Activated CD8-positive, alpha-beta memory T cell treated with anti-CD3 and anti-CD28 coated beads, Interleukin-2, amount 50 U/mL, for 48 hours (primary cell): ENCODE measurements at places on chromosomes 4 and X.

DNA sequence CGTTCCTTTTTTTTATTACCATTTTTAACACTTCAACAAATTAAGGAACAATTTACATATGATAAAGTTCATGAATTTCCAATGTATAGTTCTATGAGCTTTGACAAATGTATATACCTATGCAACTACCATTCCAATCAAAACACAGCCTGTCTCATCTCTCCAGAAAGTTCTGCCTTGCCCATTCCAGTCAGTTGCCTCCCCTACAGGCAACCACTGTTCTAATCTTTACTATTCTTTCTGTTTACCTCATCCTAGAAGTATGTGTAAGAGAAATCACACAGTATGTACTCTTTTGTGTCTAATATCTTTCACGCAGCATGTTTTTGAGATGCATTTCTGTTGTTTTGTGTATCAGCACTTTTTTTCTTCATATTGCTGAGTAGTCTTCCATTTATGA, 224.9 kb downstream of the KIT start:
- DNase-seq = no peak

DNA sequence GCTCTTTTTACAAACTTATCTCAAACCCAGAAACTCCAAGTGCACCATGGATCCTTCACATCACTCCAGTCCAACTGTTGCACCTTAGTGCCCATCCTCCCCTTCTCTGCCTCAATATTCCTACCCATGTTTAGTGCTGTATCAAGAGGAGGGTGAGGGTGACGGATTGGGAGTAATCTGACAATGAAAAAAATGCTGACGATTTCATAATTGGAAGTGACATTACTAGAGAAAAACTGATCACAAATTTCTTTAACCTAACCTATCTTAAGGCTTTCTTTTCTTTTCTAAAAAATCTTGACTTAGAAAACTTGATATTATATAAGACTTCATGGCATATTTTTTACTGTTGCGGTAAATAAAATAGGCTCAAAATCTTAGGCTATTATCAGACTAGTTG, 1.5 kb upstream of the DCAF12L2 start:
- no peak for DNase-seq

GRCh38 chr4:122588453-122589238, 32.2 kb downstream of the IL21 start:
- no peak for DNase-seq

- no peak for DNase-seq
These were observed 18.4 kb upstream of the FNIP2 start for GRCh38 chr4:158750379-158750778.

DNA sequence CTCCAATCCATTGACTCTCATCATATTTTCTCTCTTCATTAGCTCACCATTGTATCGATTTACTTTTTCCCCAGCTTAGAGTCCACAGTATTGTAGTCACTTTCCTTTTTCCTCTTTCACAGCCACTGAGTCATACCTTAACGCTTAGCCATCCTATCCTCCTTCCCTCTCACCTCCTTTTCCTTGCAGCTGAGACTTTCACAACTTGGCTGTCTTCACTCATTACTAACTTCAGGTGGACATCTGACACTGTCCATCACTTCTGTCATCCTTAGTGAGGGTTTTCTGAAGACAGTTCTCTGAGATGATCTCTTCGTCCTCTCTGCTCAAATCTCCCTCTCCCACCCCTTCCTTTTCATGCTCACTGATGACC, 70.5 kb upstream of the ESX1 start:
- no peak for DNase-seq

- DNase-seq = no peak
These were observed 47.3 kb downstream of the PDE5A start for GRCh38 chr4:119581190-119581873.

DNA sequence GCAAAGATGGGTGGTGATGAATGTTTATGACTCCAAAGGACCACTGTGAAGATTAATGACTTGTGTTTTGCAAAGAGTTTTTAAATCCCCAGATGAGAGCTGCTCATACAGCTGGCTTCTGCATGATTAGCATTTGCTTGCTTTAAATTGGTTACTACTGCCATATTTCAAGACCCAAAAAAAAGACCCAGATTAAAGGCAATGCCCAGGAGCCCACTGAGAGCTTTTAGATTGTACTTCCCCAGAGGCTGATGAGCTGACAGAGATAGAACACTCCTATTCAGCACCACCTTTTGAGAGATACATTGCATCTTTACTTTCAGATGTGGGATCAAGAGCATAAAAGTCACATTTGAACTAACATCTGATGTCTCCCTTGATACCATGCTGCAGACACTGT, 142.0 kb downstream of the HNRNPD start:
- no peak for DNase-seq

GRCh38 chr4:99447079-99447478, 11.9 kb upstream of the ADH7 start:
- no peak for DNase-seq

DNA sequence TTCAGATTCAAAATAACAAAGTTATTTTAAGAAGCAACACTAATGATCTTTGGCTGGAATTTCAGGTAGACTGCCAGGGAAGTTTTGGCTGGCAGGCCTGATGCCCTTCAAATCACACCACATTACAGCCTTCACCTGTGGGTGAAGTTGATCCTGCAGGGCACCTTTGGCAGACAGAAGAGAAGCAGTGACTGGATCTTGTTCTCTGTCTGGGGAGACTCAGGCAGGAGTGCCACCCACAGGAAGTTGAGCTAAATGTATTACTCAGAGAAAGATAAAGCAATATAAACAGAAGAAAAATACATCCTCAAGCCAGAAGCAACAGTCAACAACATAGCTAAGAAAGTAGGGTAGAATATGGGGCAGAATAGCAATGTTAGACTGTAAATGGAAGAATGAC, 12.8 kb upstream of the CFAP299 start:
- no peak for DNase-seq

DNA sequence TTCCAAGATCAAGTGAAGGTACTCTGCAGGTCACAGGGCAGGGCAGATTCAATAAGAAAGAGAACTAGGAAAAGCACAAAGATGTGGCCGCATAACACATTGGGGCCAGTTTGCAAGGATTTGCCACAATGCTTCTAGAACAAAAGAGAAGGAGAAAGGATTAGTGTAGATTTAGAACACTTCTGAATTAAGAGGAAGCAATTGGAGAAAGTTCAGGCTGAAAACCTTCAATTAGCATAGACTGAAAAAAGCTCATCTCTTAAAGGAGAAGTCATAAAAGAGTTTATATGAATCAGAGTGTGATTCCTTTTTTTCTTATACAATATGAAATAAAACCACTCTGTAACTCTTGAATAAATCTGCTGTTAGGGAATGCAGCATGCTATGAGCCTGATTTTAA, 215.6 kb upstream of the FAT1 start:
- DNase-seq = no peak

DNA sequence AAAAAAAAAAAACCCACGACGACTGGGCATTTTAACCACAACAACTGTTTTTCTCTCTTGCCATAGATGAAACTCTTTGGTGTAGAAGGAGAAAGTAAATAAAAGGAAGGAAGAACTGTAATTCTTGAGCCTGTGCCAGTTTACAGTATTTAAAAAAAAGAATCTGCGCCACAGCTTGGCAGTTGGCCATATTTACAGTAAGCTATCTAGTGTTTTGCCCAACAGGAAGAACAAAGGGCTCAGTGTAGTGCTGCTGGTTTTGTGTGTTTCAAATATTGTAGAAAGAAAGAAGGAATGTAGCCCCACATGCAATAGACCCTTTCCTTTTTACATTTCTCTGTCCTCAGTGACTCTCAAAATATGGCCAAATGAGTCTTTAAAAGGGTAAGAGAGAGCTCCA, 66.1 kb downstream of the NR3C2 start:
- DNase-seq = no peak

- no peak for DNase-seq
These were observed 78.1 kb upstream of the ATP6AP2 start for GRCh38 chrX:40502688-40503087.

GRCh38 chrX:107769581-107770317, 5.8 kb downstream of the TSC22D3 start:
- DNase-seq = no peak

DNA sequence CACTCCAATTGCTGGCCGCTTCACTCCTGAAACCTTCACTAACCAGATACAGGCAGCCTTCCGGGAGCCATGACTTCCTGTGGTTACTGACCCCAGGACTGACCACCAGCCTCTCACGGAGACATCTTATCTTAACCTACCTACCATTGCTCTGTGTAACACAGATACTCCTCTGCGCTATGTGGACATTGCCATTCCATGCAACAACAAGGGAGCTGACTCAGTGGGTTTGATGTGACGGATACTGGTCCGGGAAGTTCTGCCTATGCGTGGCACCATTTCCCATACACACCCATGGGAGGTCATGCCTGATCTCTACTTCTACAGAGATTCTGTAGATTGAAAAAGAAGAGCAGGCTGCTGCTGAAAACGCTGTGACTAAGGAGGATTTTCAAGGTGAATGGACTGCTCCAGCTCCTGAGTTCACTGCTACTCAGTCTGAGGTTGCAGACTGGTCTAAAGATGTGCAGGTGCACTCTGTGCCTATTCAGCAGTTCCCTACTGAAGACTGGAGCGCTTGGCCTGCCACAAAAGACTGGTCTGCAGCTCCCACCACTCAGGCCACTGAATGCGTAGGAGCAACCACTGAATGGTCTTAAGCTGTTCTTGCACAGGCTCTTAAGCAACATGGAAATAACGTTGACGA, 35.8 kb upstream of the PRDM8 start:
- no peak for DNase-seq

- no peak for DNase-seq
These were observed 62.9 kb downstream of the FGF13 start for GRCh38 chrX:138648568-138648967.

- no peak for DNase-seq
These were observed 71.7 kb downstream of the DIPK2B start for GRCh38 chrX:45128896-45129454.

DNA sequence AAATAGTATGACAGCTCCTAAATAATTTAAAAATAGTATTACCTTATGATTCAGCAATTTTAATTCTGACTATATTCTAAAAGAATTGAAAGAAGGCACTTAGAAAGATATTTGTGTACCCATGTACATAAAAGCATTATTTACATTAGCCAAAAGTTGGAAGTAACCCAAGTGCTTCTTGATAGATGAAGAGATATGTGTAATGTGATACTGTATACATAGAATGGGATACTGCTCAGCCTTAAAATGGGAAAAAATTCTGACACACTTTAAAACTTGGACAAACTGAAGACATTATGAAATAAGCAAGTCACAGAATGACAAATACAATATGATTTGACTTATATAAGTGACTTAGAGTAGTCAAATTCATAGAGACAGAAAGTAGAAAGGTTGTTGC, 112.2 kb downstream of the IDS start:
- no peak for DNase-seq

DNA sequence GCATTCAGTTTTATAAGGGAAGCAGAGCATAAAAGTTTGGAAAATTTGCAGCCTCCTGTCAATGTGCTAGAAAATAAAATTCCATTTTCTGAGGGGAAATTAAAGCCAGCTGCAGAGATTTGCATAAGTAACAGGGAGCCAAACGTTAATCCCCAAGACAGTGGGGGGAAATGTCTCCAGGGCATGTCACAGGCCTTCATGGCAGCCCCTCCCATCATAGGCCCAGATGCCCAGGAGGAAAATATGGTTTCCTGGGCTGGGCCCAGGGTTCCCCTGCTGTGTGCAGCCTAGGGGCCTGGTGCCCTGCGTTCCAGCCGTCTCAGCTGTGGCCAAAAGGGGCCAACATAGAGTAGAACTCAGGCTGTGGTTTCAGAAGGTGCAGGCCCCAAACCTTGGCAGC, 9.3 kb downstream of the RNF4 start:
- DNase-seq = no peak

DNA sequence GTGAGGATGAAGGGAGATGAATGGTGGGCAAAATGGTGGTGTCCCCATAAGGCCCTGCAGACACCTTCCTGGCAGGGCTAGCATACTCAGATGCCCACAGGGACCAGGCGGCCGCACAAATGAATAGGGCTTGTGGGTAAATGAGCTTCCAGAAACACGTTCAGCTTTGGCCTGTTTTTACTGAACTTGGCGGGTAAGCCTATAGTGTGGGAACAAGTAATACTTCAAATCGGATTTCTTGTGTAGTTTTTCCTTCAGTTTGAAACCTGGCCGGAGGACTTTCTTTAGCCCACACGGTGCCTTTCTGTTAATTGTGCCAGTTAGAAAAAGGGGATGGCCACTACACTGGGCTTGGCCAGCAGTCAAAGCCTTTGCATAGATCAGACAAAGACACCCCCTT, 22.8 kb downstream of the SMS start:
- no peak for DNase-seq

GRCh38 chr4:126364311-126364911, 1049.7 kb downstream of the FAT4 start:
- no peak for DNase-seq

DNA sequence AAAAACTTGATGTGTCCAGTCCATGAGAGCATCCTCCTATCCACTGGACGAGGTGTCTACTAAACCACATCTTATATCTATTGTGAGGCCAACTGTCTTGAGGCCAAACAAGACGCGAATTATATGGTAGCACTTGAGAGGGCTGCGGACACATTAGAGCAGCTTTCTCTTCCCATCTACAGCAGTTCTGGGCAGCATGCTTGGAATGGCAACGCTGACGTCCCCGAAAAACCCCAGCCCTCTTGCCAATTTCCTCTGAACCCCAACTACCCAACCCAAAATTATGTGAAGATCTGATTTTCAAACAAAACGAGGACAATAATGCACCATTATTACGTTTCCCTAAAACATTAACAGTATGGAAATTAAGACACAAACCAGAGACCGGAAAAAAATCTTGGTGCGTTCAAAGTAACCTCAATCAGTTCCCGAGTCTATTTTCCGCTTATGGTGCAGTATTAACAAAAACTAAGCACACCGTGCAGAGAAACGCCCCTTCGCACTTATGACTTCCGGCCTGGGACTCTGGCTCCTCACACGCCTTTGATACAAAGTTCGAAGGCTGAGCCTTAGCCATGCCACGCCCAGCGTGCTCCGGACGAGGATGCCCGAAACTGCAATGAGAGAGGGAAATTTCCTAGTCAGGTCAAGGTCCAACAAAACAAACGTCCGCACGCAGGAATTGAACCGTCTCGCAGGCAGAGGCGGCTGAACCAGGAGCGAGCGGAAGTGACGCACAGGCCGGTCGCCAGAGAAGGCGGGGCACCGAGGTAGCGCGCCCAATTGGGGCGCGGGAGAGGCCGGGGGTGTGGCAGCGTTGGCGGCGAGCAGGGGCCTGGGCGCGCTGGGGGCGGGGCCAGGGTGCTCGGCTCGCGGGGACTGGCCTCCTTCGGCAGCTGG, 458 bp upstream of the AP1AR start:
- DNase-seq = peak; percentile 98

GRCh38 chr4:158203436-158203835, 6.8 kb upstream of the TMEM144 start:
- no peak for DNase-seq

- DNase-seq = no peak
These were observed 40.5 kb upstream of the PRKG2 start for GRCh38 chr4:81255524-81255923.

GRCh38 chr4:15868826-15869413, 69.6 kb downstream of the FGFBP1 start:
- DNase-seq = no peak
